Muscle of leg (tissue), 16 donors: ENCODE measurements at places on chromosomes 5 and 9. TPM values are rescaled to one million over a fixed set of nuclear protein-coding genes. Genes with fewer than 3 reads are reported as not detected.

GRCh38 chr5:42005561-42006153, 80.6 kb downstream of the FBXO4 start:
- no peak overlapping the region for H3K4me3 ChIP-seq
- H3K27ac ChIP-seq = no peak overlapping the region
- no peaks in the 10 kb centered on the region for H3K36me3 ChIP-seq
- peak; percentile 32 for DNase-seq
- no peaks in the 10 kb centered on the region for H3K4me1 ChIP-seq

DNA sequence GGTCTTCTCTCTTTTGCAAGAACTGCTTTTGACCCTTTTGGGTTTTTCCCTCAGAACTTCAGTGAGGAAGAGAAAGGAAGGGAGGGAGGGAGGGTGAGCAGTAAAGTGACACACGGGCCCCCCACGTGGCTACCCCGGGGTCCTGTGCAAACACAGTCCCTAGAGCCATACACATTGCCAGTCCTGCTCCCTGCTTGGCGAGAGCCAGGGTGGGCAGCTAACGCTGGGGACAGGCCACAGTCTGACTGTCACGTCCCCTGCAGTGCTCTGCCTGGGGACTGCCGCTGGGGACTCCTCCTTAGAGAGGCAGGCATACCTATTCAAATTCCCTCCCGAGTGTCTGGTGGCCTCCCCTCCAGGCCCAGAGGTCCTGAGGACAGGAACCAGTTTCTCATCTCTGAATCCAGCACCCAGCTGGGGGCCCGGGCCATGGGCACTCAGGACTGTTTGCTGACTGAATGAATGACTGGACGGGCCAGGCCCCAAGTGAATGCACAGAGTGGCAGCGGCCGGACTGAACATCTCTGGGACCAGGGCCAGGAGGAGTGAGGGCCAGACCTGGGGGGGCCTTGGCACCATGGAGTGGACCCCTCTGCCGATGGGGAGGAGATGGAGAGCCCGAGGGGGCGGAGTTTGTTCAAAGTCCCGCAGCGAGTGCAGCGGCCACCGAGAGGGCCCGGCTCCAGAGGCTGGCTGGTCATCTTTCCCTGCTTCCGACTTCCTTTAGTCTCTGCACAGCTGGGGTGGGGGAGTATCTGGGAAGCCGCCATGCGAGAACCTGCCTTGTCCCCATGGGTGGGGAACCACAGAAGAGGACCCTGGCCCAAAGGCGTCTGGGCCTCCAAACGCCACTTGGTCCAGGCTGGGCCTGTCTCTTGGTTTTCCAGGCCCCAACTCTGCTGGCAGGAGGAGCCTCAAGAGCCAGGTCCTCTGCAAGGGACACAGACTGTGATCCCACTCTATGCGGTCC, 5.8 kb downstream of the CCDC187 start:
- no peak overlapping the region for H3K4me3 ChIP-seq
- no peaks in the 10 kb centered on the region for H3K36me3 ChIP-seq
- no peak for DNase-seq
- peaks cover 2% of the 10 kb centered on the region for H3K27me3 ChIP-seq
- H3K27ac ChIP-seq = no peak overlapping the region
- H3K4me1 ChIP-seq = peaks cover 8% of the 10 kb centered on the region

The MOB3B gene
- total RNA-seq = 1.4 TPM

The CCDC183 gene
- 0.84 TPM for total RNA-seq

GRCh38 chr9:35518225-35518821, 28.4 kb downstream of the RUSC2 start:
- peak overlapping the region; percentile 78 for H3K27ac ChIP-seq
- DNase-seq = peak; percentile 62

DNA sequence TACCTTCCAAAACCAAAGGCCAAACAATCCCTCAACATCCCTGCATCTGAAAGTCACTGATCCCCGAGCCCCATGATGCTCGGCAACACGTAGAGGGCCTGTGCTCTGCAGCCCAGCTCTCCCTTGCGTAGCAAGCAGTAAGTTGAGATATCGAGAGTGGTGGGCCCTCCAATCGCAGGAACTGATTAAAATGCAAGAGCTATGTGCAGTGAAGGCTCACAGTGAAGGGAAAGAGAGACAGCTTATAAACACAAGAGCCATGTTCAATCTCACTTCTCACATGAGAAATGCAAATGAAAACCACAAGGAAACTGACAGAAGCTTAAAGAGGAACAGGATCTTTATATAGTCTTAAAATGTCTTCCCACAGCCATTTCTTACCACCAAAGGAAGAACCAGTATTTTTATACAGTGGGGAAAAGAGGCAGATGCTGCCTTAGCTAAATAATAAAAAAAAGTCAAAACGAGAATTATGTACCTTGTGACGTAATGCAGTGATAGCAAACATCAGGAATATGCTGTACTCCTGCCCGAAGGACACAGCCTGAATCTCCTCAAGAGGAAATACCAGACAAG, 24.6 kb downstream of the TTF1 start:
- H3K27me3 ChIP-seq = no peaks in the 10 kb centered on the region
- peaks cover 40% of the 10 kb centered on the region for H3K36me3 ChIP-seq
- peak overlapping the region; percentile 38 for H3K27ac ChIP-seq
- H3K4me1 ChIP-seq = no peaks in the 10 kb centered on the region
